ENCODE measurements at places on chromosomes 7 and 10.

DNA sequence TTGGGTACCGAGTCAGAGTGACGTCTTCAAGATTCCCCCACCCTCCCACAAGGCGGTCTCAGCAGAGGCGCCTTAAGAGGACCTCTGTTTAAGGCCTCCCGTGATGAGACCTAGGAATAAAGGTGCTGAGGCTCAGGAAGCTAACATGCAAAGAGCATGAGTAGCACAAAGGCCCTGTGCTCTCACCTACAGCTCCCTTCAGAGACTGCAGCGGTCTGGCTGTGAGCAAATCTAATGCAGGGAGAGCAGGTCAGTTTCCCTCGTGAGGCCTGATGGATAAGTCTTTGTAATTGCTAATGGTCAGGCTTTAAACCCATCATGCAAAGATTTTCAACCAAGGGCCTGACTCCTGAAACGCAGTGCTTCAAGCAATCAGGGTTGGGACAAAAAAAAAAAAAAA is 909.3 kb upstream of the GHITM start:
- no peak for DNase-seq

GRCh38 chr10:1121271-1121970 is 65.2 kb downstream of the WDR37 start:
- no peak for DNase-seq

DNA sequence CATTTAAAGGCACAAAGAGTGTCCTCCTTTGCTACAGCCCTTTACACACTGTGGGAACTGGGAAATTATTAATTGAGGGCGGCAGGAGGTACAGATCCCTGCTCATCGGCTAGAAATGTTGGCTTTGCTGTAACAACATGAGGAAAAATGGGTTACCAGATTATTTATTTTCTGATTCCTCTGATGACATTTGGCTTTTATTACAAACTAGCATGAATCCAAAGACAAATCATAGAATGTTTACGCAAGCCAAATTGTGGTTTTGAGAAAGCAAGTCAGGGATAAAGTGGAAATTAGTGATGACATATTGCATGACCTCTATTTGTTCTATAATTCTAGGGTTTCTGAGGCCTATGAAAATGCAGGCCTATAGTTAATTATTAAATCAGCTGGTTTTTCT is 126.1 kb upstream of the TMEM196 start:
- no peak for DNase-seq

DNA sequence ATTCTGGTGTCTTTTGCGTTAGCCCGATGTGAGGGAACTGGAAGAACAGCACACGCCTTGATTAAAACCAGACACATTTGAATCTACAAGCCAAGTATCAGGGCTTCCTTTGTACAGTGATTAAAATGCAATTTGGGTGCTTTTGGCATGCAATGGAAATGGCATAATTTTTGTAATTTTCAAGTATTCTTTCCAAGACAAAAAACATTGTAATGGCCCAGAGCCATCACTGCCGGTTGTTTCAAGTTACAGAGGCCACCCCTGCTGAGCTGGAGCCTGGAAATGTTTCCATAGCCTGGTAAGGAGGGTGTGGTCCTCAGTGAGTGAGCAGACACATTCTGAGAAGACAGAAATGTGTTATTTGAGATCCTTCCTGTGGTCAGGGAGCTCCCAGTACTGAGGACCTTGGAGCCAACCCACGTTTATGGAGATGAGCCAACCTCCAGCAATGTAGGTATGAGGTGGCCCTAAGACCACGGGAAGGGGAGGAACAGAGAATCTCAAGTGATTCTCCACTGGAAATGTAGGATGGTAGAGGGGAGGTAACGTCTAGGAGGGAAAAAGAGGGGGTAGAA is 20.9 kb downstream of the TEX36 start:
- DNase-seq: no peak

GRCh38 chr10:79377557-79378382 is 30.5 kb downstream of the PPIF start:
- no peak for DNase-seq

DNA sequence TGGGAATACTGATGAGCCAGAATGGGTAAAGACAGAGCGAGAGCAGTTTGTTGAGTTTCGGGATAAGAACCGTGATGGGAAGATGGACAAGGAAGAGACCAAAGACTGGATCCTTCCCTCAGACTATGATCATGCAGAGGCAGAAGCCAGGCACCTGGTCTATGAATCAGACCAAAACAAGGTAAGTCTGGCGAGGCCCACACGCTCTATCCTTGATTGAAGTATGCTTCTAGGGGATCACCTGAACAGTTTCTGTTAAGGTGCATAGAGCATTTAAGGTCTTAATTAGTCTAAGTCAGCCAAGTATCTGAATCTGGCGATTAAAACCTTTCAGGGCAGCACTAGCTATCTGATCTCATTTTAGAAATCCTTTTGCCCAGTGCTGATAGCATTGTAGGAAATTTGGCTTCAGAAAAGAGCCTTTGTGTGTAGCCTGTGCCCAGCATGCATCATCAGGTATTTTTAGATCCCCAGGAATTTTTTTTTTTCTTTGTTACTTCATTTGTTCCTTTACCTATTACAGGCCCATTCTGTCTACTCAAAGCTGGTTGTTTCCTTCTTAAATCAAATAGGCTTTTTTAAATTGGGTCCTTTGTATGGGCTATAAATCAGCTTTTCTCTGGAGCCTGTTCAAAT is 8.0 kb downstream of the OPN1SW start:
- DNase-seq: no peak

DNA sequence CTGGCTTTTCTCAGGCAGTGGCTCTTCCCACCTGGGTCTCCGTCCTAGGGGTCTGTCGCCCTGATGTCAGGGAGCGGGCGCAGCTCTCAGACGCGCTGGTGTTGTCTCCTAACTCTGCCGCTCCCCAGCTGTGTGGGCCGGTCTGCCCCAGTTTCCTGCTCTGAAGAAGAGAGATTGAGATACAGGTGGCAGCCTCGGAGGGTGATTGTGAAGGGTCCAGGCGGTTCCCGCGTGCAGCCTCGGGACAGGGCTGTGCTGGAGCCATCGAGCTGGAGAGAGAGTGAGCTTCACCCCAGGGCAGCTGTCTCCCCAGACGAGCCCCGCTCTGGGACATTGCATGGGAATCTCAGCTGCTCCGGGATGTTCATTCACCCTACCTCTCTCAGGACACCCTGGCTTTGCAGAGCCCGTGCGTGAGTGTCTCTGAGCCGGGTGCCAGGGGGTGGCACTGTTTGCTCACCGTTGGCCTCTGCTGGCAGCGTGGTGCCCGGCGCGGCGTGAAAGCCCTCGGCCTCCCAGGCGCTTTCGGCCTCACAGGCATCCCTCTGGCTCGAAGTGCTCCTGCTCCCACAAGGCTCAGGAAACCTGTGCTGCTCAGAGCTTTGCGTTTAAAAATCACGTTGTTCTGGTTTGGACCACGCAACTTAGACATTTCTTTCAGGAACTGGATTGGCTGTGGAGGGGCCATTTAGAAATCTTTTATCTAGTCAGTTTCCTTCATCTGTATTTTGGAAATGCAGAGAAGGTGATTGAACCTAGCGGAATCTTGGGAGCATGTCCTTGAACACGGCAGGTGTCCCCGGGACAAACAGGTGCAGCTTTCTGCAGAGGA is 33.8 kb upstream of the ZFAND2A start:
- peak; percentile 20 for DNase-seq

- no peak for DNase-seq
These were observed 68.9 kb downstream of the DYNC1I1 start for GRCh38 chr7:95840953-95841950.

DNA sequence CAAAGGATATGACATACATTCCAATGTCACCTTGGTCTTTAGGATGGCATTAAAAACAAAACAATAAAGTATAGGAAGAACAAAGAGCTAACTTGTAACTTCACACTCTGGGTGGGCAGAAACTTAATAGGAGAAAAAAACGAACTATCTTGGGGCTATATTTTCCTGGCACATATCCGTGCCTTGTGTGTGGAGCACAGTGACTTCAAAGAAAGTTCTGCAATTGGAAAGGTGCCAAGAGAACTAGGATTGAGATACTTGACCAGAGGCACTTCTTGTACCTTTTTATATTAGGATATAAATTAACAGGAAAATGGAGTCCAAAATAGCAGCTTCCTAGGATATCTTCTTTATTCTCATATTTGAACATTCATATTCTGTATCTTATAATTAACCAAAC is 148.4 kb downstream of the SEMA3D start:
- DNase-seq: no peak
